Left renal pelvis (tissue), 4 donors: ENCODE measurements at places on chromosomes 7 and 10. TPM values are rescaled to one million over a fixed set of nuclear protein-coding genes. Genes with fewer than 3 reads are reported as not detected.

DNA sequence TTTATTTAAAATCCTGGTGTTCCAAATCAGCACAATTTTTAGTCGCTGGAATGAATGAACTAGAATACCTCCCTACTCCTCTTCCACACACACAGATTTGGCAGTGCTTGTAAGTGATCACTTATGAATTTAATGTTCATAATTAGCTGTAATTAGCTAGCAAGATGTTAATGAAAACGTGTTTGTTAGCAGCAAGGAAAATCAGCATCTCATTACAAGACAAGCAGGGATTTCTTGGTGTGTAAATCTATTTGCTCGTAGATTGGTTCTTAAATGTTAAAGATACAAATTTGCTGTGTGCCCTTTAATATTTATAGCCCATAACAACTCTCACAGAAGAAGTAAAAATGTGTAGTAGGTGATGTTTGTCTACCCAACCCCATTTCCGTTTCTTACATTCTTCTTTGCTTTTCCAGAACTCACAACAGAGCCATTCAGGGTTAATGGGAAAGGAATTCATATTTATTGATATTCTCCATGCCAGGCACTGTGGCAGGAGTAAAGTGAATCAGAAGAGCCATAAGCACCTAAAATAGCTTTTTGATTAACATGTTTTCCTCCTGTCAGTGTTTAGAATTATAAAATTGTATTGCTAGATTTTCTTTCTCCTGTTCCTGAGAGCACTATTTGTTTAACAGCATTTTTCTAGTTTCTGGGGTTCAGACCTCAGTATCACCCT, 49.6 kb downstream of the SEMA3C start:
- no peak for DNase-seq

GRCh38 chr10:3229815-3230214, 57.2 kb upstream of the PITRM1 start:
- DNase-seq, result no peak

GRCh38 chr7:14322724-14323123, 333.3 kb upstream of the ETV1 start:
- DNase-seq, result no peak

GRCh38 chr7:120966961-120967360, 16.4 kb downstream of the ING3 start:
- no peak for DNase-seq

- DNase-seq, result no peak
These were observed 202.0 kb downstream of the ARL4A start for GRCh38 chr7:12889391-12889790.

ADCY1 gene
- 3.5 TPM for polyA plus RNA-seq

EGFR gene
- polyA plus RNA-seq, result 31.1 TPM

PAX4 gene
- not detected for polyA plus RNA-seq

FZD8 gene
- 13.1 TPM for polyA plus RNA-seq

- DNase-seq, result no peak
These were observed 85.9 kb downstream of the CCNY start for GRCh38 chr10:35422228-35422627.

- no peak for DNase-seq
These were observed 124.7 kb upstream of the SDK1 start for GRCh38 chr7:3176112-3177000.

DNA sequence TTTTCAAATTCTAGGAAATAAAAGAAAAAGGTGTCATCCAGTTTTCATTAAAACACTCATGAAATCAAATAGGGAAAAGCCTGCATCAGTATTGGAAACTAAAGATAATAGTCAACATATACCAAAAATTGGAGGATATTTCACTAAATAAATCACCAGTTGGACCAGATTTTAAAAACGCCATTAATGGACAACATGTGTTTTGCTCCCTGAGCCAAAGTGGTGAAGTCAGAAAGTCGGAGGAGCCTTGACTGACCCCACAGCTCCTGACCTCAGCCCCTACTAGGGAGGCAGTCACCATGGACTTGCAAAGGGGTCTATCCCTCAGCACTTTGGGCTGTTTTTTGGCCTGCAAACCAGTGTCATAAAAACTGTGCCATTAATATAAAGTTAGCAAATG, 98.3 kb upstream of the SEC61G start:
- no peak for DNase-seq

GRCh38 chr10:3241274-3241921, 68.8 kb upstream of the PITRM1 start:
- DNase-seq, result no peak

GRM8 gene
- 9.6 TPM for polyA plus RNA-seq

- peak; percentile 10 for DNase-seq
These were observed 209.7 kb upstream of the TMEM196 start for GRCh38 chr7:19982841-19983835.

- DNase-seq, result no peak
These were observed at the start of gene CREB3L2 for GRCh38 chr7:138001529-138002095. Gene CREB3L2, minus strand, starts transcription at chr7:138002086. Its CDS starts 381 bp downstream, at chr7:138001705.

MTURN gene
- polyA plus RNA-seq, result 80.9 TPM

DNA sequence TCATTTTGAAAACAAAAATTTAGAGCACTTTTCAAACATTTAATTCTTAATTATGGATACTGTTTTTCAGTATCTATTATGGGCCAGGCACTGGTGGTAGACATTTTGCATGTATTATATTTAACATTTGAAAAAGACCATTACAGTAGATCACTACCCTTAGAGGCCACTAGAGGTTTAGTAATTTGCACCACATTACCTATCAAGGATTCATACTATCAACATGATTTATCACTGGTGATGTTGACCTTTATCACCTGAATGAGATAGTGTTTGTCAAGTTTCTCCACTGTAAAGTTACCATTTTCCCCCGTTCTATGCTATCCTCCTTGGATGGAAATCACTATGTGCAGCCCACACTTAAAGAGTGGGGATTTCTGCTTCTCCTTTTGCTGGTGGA, 4.4 kb upstream of the SNX13 start:
- no peak for DNase-seq

DNA sequence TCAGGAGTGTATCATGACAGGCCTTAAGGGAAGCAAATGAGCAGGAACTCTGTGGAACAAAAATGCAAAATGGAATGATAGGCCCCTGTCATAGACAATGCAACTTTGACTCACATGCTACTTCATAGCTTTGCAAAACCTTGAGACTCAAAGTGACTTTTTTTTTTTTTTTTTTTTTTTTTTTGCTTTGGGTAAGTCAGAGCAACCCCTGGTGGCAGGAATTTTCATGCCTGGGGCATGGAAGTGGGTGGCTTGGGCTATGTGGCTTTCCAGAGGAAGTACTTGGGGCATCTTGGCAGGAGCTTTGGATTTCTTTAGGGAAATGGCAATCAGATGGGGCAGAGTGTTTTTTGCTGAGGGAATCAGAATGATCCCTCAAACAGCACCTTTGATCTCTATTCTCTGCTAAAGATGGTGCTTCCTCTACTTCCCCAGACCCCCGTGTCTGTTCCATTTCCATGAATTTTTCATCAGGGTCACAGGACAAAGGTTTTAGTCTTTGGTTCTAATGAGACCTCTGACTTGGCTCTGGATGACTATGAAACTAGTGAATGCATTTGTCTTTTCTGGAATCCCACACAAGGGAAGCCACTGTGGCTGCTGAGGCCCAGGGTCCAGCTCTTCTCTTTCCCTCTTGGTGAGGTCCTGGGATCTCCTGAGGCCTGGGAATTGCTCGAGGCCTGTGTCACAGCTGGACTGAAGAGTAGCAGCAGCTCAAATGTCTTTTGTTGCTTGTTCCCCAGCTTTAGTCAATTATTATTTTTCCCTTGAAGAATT, 62.8 kb downstream of the TACC2 start:
- DNase-seq, result no peak

GRCh38 chr7:108222236-108222892, 92.2 kb upstream of the LAMB4 start:
- no peak for DNase-seq

HKDC1 gene
- 14.7 TPM for polyA plus RNA-seq

NODAL gene
- 0.52 TPM for polyA plus RNA-seq

IGFBP3 gene
- 109 TPM for polyA plus RNA-seq

- no peak for DNase-seq
These were observed 926 bp upstream of the PCBD1 start for GRCh38 chr10:70889291-70889690.

- DNase-seq, result no peak
These were observed 41.9 kb downstream of the TAS2R41 start for GRCh38 chr7:143519411-143520131.

GRCh38 chr10:133010095-133010842, 67.9 kb upstream of the CFAP46 start:
- no peak for DNase-seq

DNA sequence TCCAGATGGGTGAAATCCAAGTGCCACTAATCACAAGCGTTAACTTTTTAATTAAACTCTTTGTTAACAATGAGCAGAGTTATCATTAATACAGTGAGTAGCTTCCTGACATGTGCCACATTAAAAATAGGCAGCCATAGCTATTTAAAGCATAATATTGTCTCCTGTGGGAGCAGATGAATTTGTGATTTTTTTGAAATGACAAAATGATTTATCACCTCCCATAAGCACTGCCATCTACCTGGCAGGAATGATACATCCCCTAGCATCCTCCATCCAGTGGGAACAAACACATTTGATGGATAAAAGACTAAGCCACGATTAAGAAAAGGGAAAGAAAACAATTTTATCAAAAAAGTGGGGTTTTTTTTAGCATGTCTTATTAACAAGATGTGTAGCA, 162.3 kb upstream of the PLXDC2 start:
- DNase-seq, result no peak

TMEM236 gene
- 0.29 TPM for polyA plus RNA-seq
